Activated CD4-positive, alpha-beta T cell treated with anti-CD3 and anti-CD28 coated beads for 4 hours (primary cell): ENCODE measurements at places on chromosomes 11 and 22.

DNA sequence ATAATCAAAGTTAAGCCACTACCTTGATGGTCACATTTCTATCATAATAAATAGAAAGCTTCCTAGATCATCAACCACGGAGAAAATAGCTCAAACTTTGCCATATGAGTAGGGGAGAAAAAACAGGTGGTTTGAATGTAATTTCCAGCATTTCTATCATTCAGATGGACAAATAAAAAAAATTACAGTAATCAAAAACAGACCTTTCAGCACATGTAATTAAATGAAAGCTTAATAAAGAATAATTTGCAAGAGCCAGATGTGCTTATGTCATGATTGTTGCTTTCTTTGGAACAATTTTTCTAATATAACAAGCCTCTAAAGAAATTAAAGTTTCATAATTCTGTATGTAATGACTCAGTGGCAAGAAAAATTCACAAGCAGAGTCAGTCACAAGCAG is 297.0 kb downstream of the SOX6 start:
- DNase-seq, result no peak

DNA sequence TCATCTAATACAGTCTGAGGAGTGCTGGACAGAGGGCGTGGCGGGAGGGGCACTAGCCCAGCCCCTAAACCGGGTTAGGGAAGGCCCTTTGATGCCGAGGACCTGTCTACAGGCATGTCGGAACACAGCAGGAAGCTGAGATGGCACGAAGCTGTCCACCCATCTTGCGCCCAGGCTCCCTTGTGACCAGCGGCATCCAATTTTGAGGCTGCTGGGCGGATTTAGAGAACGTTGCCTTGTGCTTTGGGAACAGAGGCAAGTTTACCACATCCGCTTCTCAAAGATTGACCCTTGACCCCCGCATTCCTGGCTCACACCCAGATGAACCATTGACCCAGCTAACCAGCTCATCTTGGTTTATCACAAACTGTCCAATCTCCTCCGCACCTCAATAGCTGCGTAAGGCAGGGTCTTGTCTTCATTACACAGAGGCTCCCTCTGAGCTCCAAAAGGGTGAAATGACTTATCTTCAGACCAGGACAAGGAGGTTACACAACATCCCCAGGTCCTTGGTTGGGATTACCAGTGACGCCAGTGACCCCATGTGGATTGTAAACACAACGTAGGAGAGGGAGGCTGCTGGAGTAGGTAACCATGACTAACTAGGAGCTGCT is 4.5 kb downstream of the FAM83F start:
- no peak for DNase-seq

DNA sequence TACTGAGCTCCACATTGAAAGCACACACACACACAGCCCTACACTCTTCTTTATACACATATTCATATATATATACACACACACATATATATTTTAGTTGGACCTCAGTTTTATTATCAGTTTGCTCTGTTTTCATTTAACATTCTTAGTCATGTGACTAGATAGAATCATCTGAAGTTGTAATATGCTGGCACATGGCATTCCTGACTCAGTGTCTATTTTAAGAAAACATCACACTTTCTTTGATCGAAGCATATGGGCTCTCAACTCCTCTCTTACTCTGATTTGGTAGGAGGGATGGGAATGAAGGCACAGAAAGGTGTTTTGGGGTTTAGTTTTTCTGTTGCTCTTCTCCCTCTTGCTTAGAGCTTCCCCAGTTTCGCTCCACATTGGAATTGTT is 24.8 kb downstream of the AMOTL1 start:
- no peak for DNase-seq

- DNase-seq, result no peak
Measured at GRCh38 chr11:64447831-64448598, 89.1 kb downstream of the RPS6KA4 start.

GRCh38 chr22:27625769-27626674 is 175.5 kb downstream of the MN1 start:
- no peak for DNase-seq

- DNase-seq, result no peak
Measured at GRCh38 chr11:112195951-112196351, 20.6 kb downstream of the BCO2 start.

DNA sequence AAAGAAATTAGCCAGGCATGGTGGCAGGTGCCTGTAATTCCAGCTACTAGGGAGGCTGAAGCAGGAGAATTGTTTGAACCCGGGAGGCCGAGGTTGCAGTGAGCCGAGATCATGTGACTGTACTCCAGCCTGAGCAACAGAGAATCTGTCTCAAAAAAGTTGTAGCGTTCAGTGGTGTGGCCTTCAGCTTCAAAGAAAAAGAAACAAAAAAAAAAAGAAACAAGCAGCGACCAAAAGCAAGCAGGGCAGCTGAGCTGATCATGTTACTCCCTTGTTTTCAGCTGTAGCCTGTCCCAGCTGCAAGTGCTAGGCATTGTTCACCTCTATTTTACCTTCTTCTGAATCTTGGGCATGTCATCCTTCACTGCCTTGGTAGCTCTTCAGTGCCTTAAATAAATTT is 37.0 kb downstream of the SFI1 start:
- DNase-seq, result no peak

DNA sequence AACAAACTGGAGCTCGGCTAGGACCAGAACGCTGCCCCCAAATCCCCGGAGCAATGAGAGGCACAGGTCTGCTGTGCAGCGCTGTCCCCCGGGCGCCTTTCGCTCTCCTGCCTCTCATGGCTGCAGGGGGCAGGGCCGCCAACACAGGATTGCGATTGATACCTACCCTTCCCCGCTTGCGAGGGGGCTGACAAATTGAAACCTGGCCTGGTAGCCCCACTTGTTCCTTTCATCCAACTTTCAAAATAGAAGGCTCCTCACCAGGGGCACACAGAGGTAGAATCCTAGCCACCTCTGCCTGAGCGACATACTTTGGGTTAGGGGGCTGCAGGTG is 642 bp upstream of the CASTOR1 start:
- DNase-seq, result no peak
